Activated CD8-positive, alpha-beta memory T cell treated with anti-CD3 and anti-CD28 coated beads, Interleukin-2, amount 50 U/mL, for 4 hours (primary cell): ENCODE measurements at places on chromosomes 4 and X.

GRCh38 chr4:135240796-135241195 is 1039.2 kb upstream of the PABPC4L start:
- no peak for DNase-seq

DNA sequence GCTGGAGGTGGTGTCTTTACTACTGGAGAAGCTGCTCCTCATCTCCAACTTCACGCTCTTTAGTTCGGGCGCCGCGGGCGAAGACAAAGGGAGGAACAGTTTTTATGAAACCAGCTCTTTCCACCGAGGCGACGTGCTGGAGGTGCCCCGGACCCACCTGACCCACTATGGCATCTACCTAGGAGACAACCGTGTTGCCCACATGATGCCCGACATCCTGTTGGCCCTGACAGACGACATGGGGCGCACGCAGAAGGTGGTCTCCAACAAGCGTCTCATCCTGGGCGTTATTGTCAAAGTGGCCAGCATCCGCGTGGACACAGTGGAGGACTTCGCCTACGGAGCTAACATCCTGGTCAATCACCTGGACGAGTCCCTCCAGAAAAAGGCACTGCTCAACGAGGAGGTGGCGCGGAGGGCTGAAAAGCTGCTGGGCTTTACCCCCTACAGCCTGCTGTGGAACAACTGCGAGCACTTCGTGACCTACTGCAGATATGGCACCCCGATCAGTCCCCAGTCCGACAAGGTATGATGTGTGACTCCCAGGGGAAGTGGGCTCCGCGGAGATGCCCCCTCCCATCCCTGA is 634 bp downstream of the LRAT start:
- no peak for DNase-seq

DNA sequence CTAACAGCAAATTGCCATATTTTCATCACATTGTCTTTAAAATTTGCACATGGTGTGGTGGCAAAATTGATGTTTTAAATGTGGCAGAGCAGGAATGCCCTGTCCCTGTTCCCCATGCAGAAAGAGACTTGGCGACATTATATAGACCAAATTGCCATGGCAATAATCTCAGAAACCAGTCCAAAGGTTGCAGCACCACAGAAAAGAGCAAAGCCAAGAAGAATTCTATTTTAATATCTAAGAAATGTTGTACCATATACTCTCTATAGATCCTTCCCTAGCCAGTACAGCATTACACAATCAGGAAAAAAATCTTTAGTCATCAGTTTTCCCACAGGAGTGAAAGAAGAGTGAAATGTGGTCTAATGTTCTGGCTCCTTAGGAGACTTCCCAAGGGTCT is 80.0 kb downstream of the UGT2B28 start:
- DNase-seq, result no peak

DNA sequence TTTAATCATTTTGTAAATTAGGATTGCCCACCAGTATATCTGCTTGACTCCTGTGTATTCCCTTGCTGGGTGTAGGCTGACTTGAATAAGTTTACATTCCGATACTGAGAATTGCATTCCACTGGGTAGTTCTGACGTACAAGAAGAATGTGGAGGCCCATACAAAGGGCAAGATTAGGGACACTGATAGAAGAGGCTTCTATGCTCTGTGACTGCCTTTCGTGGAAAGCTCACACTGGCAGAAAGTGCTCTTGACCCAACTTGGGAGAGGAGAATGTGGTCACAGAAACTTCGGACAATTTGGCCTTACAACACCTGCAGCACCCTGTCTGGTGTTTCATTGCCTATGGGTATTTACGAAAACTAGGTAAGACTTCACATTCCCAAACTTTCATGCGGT is 126.3 kb downstream of the RAPGEF2 start:
- DNase-seq, result no peak

- DNase-seq, result no peak
These were observed 188.4 kb downstream of the SHROOM3 start for GRCh38 chr4:76623217-76624045.

DNA sequence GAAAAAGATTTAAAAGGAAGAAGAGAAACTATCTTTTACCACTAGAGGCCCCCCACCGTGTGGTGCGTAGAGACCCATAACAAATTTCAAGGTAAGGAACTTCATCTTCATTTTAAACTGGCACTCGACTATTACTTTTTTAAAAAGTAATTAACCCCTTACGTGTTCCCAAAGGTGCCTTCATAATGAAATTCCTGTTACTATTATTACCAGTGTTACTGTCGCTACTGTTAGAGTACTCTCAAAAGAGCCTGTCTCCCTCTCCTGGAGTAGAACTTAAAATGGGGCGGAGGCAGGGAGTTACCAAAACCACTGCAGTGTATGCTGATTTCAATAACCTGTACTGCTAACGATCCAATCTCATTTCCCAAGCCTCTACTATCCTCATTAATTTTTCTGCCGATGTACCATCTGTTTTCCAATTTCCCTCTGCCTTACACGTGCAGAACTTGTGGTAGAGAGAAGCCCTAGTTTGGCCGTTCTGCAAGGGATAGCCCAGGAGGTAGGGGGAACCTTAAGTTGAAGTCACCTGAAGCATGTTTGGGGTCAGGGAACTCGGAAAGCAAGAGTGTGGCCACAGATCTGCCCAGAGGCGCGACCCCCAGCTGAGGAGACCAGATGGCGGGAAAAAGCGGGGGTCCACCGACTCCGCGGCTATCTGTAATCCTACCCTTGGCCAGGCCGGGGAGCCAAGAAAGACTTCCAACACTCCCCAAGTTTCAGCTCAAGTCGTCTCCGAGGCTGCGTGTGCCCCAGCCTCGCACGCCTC is 720 bp upstream of the STK26 start:
- DNase-seq, result no peak

- DNase-seq, result no peak
These were observed 729.3 kb upstream of the ACTRT1 start for GRCh38 chrX:128781506-128781905.

DNA sequence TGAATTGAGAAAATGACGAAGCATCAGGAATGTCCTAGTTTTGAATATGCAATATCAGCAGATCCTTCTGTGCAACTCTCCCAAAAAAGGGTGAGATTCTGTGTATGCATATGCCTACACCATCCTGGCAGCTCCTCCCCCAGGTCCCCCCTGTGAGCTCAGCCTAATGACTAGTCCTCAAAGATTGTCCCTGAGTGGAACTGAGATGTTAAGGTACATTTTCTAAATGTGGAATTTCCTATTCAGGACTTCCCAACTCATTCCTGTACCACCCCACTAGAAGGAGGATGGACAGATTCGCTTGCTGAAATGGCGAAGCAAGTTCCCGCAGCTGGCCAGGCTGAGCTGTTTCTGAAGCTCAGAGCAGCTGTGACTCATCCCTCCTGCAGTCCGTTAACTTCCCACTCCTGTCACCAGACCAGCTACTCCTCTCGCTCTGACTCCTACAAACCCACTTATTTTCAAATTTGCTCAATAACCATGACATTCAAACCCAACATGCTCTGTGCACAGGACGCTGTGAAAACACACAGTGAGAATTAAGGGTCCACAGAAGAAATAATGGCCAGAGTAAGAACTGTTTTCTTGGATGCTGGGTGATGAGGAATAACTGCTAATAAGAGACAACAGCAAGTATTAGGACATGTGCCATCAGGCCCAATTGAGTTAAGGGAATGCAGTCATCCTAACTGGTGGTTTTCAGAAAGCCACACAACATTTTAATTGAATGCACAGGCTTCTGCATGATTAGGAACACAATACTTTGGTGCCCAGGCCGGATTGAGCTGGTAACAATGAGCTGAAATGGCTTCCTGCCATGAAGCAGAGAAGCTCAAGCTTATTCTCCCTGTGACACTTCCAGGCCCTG is 40.0 kb upstream of the IRF2 start:
- DNase-seq, result no peak

GRCh38 chrX:120308558-120308957 is 2.7 kb downstream of the TMEM255A start:
- DNase-seq, result no peak

- no peak for DNase-seq
These were observed 89.5 kb upstream of the LCORL start for GRCh38 chr4:18111081-18111480.

- no peak for DNase-seq
These were observed 1.8 kb upstream of the NAA15 start for GRCh38 chr4:139299536-139299935.
